ENCODE measurements at places on chromosomes 2 and 18.

- no peak for DNase-seq
Observed at GRCh38 chr2:61946666-61947065, 41.2 kb downstream of the COMMD1 start.

GRCh38 chr2:175203621-175204496 is 22.3 kb upstream of the ATP5MC3 start:
- DNase-seq, result no peak

GRCh38 chr2:46980786-46981573 is 65.4 kb upstream of the MCFD2 start:
- DNase-seq, result no peak

GRCh38 chr2:100446696-100447095 is 23.6 kb upstream of the NMS start:
- DNase-seq, result no peak

DNA sequence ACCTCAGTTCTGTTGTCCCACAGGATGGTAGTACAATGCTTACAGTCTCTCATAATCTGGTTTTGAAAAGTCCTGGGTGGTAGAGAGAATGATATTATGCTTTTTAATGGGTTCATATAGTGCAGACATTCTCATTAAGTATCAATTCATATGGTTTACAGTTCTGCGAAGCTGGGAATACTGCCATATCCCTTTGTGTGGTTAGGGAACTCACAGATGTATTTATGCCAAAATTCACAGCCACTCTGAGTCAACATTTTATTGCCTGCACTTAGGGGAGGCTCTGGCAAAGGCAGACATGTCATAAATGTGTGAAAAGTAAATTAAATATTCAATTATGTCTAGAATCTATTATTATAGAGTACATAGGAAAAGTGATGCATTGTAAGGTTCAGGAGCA is 808.2 kb downstream of the SUCLG1 start:
- DNase-seq, result no peak

- no peak for DNase-seq
Observed at GRCh38 chr2:202169832-202170424, 68.5 kb downstream of the SUMO1 start.

- no peak for DNase-seq
Observed at GRCh38 chr2:188047735-188048134, 243.9 kb upstream of the GULP1 start.

- no peak for DNase-seq
Observed at GRCh38 chr2:6838673-6839319, 26.9 kb downstream of the CMPK2 start.

DNA sequence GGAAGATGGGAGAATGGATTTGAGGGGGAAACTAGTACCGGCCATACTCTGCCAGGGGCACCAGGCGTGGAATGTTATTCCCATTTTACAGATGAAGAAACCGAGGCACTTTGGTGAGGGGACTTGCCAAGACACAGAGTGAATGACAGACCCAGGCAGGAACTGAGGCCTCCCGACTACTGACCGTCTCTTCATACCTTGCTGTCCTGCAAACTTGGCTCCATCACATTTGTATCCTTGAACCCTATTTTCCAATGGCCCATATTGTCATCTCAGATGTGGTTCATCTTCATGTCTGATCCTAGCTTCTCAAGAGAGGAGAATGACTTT is 6.2 kb upstream of the TFCP2L1 start:
- DNase-seq, result no peak

DNA sequence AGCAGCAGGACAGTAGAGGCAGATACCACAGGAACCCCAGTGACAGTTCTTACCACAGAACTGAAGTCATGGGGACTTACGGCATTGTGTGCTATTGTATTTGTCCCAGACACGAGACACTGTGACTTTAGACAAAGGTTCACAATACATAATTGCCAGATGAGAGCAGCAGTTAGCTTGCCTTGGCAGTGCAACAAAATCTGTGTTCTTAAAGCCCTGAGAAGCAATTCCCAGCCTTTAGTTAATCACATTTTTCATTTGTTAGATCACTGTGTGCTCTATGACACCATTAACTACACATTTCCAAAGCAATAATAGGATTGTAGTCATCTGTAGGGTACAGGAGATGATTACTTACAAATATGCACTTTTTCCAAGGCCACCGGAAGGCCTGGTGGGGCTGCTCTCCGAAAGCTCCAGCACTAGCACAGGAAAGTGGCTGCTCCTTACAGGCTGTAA is 97.5 kb upstream of the LDLRAD4 start:
- DNase-seq, result no peak

DNA sequence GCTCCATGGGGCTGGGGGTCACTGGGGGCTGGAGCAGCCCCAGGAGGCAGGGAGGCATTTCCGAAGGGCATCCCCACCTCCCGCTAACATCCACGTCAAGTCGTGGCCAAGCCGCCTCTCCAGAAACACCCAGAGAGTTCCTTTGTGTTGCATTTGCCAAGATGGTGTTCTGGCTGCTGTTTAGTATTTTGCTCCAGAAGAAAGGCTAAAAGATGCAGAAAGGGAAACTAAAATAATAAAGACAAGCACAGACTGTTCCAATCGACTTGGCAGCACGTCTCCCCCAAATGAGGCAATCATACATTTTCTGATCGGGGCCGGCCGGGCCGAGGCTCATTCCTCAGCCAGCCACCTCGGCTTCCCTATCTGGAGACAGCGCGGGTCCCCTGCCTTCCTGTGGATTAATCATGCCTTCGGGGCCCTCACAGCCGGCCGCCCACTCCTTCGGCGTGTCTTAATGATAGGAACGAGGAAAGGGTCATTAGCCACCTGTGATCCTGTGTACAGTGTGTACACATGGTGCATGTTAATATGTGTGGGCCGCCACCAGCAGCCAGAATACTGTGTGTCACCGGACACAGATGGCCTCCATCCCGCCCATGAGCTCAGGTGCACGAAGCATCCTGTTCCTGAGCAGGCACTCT is 169.2 kb downstream of the KLHL29 start:
- DNase-seq, result no peak

GRCh38 chr2:31922542-31923408 is 88.0 kb downstream of the MEMO1 start:
- no peak for DNase-seq

GRCh38 chr2:233901367-233901766 is 15.8 kb upstream of the TRPM8 start:
- DNase-seq, result no peak

- no peak for DNase-seq
Observed at GRCh38 chr2:207525296-207525695, 4.5 kb upstream of the CREB1 start.

- no peak for DNase-seq
Observed at GRCh38 chr2:73386342-73386868, 769 bp downstream of the ALMS1 start.

GRCh38 chr2:207465894-207466293 is 63.9 kb upstream of the CREB1 start:
- no peak for DNase-seq

DNA sequence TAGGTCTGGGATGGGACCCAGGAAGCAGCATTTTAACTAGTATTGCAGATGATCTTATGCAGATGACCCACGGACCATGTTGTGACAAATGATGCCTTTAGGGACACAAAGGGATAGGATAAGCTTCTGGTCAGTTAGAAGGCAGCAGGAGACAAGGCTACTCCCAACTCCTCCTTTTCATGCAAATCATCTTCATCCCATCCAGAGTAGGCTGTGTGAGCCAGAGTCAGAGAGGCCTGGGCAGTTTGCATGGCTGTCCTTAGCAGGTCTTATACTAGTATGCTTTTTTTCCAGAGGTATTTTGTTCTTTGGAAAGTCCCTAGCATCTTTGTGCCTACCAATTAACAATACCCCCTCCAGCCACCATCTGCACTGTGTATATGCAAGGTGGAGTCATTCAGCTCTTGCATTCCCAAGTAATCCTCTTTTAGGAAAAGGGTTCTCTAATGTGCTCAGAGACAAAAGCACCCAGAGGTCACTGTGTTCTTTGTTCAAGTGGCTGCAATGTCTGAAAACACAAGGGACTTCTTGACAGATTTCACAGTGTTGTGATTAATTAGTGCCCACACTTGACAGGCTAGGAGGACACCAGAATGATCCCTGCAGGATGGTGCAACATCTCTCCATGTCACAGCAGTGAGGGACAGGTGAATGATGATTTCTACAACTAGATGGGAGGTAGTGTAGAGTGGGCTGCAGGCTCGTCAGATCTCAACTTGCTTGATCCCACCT is 225.8 kb downstream of the NCKAP5 start:
- no peak for DNase-seq

DNA sequence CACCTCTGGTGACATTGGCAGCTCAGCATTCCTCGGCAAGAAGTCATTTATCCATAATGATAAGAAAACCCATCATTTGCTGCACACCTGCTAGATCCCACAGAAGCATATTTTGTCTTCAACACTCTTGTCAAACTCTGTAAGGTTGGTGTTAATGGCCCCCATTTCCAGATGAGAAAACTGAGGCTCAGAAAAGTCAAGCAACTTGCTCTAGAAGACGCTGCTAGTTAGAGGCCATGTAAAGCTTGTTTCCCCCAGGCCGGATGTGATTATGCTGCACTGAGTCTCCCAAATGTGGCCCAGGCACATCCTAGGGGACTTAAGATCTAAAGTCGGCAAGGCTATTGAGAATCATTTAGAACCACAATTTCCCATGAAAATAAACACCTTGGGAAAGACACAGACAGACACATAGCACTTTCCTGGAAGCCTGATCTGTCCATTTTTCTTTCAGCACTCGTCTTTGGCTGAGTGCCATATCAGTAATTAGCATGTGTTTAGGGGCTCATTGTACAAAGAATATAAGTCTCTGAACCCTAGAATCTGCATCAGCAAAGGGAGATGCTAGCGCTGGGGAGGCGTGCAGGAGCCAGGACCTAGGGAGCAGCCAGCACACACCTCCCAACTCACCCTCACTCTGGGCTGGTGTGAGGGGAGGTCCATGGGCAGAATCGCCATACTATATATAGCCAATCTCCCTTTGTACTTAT is 39.3 kb downstream of the C1QL2 start:
- no peak for DNase-seq

DNA sequence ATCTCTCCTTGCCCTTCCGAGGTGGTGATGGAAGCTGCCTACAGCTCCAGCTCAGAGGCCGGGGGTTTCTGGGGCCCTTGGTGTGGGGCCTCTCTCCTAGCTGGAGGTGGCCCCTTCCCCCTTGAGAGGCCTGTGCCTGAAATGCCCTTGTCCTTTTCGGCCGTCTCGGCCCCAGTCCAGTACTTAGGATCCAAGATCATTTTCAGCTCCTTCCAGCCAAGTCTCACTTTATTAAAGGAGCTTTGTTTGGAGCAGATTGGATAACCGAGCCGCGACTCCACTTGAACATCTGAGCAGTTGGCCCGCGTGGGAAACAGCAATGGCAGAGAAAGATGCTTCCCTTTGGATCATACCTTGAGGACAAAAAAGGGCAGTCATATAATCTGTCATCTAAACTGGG is 125.0 kb downstream of the NEDD4L start:
- no peak for DNase-seq

- DNase-seq, result no peak
Observed at GRCh38 chr2:47720036-47720435, 62.9 kb upstream of the MSH6 start.

GRCh38 chr2:46034535-46034934 is 262.7 kb upstream of the EPAS1 start:
- DNase-seq, result no peak

GRCh38 chr2:56589835-56590234 is 406.0 kb downstream of the CCDC85A start:
- no peak for DNase-seq

DNA sequence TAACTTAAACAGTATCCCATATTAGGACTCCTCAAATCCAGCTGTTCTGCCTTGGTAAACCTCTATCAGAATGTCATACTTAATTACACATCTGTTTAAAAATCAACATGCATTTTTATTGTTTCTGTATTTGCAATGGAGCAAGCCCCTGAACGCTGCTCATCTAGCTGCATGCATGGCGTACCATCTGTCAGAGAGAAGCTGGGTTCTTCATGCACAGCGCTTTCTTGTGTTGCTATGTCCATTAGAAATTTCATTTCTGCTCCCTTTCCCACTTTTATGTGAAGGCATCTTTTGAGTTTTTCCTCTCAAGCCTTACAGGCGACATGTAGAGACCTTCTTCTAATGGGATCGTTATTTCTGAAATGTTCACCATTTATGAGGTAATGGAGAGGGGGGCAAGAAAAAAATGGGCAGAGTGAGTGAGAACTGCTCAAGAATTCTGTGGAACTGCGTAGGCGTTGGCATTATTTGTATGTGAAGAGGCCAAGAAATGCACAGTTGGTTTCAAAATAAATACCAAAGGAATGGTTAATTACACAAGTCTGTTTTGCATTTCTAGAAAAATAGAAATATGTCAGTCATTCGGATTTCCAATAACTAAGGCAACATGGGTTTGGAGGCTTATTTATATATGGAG is 31.6 kb downstream of the INSIG2 start:
- DNase-seq, result no peak

DNA sequence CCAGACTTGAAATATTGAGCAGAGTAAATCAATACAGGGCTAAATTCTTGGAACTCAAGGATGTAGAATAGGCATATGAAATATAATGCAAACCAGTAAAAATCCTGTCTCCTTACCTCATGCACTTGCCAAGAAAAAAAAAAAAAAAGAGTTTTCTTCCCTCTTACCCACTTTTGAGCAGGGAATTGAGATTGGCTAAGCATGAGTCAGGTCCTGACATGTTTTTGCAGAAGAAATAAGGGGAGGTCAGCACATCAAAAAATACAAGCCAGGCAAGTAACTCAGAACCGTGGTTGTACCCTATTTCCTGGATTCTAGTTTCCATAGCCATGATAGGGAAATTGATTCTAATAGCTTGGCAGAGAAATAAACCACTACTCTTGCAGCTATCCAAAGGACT is 1526.7 kb downstream of the LRP1B start:
- no peak for DNase-seq

GRCh38 chr2:121284463-121285449 is at the start of gene TFCP2L1:
Gene TFCP2L1 (minus strand): TSS chr2:121285202. CDS start chr2:121285109, 93 bp downstream.
- DNase-seq, result no peak

DNA sequence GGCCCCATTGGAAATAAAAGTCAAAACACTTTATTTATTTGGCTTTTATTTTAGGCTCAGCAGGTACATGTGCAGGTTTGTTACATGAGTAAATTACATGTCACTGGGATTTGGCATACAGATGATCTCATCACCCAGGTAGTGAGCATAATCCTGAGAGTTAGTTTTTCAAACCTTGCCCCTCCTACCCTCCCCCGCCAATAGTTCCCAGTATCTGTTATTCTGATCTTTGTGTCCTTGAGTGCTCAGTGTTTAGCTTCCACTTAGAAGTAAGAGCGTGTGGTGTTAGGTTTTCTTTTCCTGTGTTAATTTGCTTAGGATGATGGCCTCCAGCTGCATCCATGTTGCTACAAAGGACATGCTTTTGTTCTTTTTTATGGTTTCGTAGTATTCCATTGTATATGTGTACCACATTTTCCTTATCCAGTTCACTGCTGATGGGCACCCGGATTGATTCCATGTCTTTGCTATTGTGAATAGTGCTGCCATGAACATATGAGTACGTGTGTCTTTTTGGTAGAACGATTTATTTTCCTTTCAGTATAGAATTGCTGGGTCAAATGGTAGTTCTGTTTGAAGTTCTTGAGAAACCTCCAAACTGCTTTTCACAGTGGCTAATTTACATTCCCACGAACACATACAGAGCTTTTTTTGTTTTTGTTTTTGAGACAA is 47.9 kb downstream of the ARMC9 start:
- no peak for DNase-seq

- no peak for DNase-seq
Observed at GRCh38 chr2:21331625-21332370, 208.0 kb downstream of the TDRD15 start.

GRCh38 chr2:123648016-123648415 is 377.1 kb upstream of the CNTNAP5 start:
- no peak for DNase-seq

Measured in CD14-positive monocyte (primary cell).